ENCODE measurements at places on chromosomes 3 and 15.

GRCh38 chr15:78641749-78642275, 802 bp upstream of the CHRNB4 start:
- no peak for DNase-seq

GRCh38 chr15:99113547-99114271, 8.8 kb downstream of the SYNM start:
- no peak for DNase-seq

DNA sequence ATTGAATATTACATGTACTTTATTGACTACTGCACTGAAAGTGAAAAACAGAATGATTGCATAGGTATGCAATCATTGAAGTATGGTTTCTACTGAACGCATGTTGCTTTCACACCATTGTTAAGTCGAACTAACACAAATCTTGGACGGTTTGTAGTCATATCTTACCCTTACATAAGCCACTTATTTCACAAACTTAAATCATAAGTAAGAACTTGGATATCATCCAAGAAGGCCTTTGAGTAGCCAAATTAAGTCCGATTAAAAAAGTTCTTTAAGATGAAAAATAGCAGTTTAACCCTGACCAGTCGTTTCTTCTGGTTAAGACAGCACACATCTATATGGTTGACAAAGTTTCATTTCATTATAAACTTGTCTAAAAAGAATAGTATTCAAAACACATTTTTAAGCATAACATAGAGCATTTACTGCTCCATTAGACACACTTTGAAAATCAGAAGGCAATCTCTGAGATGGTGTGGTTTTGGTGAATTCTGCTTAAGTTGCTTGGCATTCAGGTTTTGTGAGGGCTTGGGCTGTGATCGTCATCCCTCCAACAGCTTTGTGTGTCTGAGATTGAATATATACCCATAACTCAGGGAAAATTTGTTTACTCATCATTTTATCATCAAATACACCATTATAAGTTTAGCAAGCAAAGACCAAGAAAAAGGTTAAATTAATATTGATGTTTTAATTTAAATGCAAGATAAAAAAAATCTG, 92.2 kb downstream of the NFKBIZ start:
- no peak for DNase-seq

DNA sequence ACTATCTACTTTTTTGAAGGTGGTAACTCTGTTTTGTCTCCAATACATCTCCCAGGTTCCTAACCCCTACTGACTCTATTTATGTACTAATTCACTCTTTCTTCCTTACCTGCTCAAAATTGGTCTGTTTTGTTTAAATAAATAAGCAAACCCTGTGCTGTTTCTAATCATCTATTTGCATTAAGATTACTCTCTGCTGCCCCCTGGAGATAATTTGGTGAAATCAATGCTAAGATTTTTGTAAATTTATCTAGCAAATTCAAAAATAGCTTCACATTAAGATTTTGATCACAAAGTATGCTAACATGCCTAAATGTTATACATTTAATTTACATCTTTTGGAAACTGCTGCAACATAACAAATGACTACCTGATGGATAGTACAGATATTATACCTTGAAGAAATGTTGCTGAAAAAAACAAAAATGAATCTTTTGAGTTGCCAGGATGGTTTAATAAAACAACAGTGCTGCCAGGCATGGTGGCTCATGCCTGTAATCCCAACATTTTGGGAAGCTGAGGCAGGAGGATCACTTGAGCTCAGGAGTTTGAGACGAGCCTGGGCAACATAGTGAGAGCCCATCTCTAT, 4.4 kb upstream of the CD200R1 start:
- no peak for DNase-seq

DNA sequence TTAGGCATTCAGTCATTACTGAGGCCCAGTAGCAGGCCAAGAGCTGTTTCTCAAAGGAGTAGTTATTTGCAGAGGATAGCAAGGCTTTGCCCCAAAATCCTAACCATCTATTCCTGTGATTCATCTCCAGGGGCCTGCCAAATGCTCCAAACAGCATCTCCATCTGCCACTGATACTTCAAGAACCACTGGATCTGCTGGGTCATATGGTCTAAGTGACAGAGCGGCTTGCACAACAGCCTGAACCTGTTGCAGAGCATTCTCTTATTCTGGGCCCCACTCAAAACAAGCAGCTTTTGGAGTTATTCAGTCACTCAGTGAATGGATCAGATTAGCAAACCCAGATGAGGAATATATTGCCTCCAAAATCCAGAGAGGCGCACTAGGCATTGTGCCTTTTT, 68.8 kb upstream of the ALDH1A3 start:
- no peak for DNase-seq

DNA sequence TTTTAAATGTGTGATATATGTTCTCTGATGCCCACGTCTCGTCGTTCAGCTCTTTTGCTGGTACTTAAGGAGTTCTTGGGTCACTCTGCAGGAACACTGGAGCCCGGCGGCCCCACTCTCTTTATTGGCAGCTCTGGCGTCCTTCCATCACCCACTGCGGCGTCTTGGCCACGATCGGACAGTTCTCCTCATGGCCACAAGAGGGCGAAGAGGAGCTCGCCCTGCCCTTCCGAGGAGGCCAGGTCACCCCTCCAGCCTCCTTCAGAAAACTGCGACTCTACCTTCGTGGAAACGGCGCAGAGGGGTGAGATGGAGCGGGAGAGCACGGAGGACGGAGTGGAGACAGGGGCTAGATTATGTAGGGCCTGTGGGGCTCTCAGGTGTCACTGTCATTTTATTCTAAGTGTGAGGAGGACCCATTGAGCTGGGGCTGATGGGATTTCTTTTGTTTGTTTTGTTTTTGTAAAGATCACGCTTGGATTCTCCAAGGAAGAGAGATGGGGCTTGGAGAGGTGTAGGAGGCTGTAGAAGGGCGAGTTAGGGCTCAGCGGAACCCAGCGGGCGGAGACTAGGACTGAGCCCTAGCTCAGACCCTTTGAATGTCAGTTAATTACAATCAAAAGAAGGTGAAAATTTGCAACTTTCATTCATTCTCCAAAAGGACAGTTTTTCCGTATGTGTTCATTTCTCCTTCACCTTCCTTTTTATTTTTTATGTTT, 28.0 kb upstream of the GABRA5 start:
- peak; percentile 75 for DNase-seq

All from HAP-1 (cell line).